ENCODE measurements at places on chromosomes 2 and 18.

DNA sequence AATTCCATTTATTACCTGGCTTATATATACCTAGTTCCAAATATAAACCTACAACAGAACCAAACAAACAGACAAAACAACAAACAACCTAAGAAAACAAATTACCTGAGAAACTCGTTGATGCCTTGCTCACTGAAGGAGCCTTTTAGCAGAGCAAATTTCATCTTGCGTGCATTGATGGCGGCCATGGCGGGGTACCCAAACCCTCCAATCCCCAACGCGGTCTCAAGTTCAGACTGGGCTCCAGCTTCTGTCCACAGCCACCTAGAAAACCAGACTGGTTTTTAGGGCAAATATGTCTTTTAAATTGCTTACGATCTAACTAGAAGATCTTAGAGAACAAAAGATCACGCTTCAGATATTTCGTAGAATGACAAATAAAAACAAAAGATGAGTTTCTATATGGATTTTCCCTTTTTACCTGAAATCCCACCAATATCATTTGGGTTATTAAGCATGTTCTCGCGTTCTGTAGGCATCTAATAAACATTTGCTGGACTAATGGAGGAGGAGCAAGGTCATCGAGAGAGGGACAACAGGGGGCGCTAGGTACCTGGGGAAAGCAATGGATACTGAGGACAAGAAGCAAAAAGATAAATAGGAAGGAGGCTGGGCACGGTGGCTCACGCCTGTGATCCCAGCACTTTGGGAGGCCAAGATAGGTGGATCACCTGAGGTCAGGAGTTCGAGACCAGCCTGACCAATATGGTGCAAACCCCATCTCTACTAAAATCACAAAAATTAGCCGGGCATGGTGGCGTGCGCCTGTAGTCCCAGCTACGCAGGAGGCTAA lies 25.2 kb downstream of the PDIA6 start:
- H3K4me1 ChIP-seq: no peaks in the 10 kb centered on the region
- H3K36me3 ChIP-seq: peaks cover 82% of the 10 kb centered on the region
- H3K27me3 ChIP-seq: no peaks in the 10 kb centered on the region
- H3K4me3 ChIP-seq: no peak overlapping the region
- DNase-seq: peak; percentile 16
- no peak overlapping the region for H3K27ac ChIP-seq

- H3K36me3 ChIP-seq: no peaks in the 10 kb centered on the region
- no peak overlapping the region for H3K27ac ChIP-seq
These were observed 167.9 kb downstream of the PARD3B start for GRCh38 chr2:204713211-204713610.

DNA sequence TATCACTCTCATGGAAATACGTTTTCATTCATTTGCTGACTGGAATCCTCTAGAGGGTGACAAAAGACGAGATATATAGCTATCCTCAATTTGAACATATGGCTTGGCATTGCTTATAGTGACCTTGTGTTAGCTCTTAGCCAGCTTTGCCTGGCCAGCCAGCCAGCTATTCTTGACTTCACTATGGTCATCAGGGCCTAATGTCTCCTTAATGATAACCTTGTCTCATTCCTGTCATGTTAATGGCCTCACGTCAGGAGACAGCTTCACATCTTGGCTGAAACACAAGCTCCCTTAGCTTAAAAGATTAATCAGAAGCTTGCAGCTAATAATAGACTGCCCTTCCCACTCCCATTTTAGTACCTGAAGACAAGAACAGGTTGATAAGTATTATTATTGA lies 1517.5 kb upstream of the PIK3C3 start:
- H3K4me1 ChIP-seq: no peaks in the 10 kb centered on the region
- H3K36me3 ChIP-seq: no peaks in the 10 kb centered on the region
- H3K27ac ChIP-seq: no peak overlapping the region
- no peak overlapping the region for H3K4me3 ChIP-seq
- no peak for DNase-seq
- H3K27me3 ChIP-seq: no peaks in the 10 kb centered on the region

DNA sequence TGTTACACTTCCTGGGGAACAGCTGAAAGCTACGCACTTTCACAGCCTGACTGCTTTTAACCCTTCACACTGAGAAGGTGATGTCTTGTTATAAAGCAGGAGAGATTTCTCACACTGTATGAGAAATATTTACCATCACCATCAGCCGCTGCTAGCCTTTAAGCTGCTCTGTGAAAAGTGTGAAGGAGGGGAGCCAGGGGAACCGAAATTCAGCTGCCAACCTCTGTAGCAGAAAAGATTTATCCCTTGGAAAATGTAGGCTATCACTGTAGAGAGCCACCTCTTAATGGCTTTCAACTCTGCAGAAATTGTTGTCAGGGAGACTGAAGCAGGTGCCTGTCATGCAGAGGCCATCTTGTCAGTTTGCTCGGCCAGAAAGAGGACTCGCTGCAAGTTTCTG lies 145.3 kb downstream of the SP3 start:
- no peak overlapping the region for H3K4me3 ChIP-seq
- H3K27ac ChIP-seq: no peak overlapping the region
- H3K4me1 ChIP-seq: no peaks in the 10 kb centered on the region
- DNase-seq: no peak
- peaks cover 7% of the 10 kb centered on the region for H3K27me3 ChIP-seq

- H3K36me3 ChIP-seq: peaks cover 10% of the 10 kb centered on the region
- no peak for DNase-seq
- no peaks in the 10 kb centered on the region for H3K27me3 ChIP-seq
These were observed 72.3 kb downstream of the NDUFA10 start for GRCh38 chr2:239952665-239953417.

GRCh38 chr2:38535744-38536506 lies 66.8 kb downstream of the HNRNPLL start:
- DNase-seq: peak; percentile 79
- H3K27ac ChIP-seq: no peak overlapping the region
- no peaks in the 10 kb centered on the region for H3K36me3 ChIP-seq
- H3K4me1 ChIP-seq: peaks cover 8% of the 10 kb centered on the region
- H3K4me3 ChIP-seq: peak overlapping the region; percentile 82

DNA sequence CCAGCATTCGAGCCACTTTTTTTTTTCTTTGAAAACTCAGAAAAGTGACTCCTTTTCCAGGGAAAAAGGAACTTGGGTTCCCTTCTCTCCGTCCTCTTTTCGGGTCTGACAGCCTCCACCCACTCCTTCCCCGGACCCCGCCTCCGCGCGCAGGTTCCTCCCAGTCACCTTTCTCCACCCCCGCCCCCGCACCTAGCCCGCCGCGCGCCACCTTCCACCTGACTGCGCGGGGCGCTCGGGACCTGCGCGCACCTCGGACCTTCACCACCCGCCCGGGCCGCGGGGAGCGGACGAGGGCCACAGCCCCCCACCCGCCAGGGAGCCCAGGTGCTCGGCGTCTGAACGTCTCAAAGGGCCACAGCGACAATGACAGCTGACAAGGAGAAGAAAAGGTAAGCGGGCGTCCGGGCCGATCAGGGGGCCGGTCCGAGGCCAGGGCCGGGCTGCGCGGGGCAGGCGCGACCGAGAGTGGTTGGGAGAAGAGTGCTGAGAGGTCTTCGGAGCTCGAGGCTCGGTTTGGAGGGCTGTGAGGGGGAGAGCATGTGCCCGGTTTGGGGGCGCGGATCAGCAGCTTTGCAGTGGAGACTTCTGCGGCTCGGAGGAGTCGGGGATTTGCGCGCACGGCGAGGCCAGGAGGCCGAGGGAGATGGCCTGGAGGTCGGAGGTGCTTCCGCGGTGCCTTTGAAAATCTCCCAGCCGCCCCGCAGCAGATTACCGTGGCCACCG lies 502 bp downstream of the EPAS1 start:
- DNase-seq: no peak
- H3K27ac ChIP-seq: no peak overlapping the region
- peaks cover 48% of the 10 kb centered on the region for H3K27me3 ChIP-seq
- H3K36me3 ChIP-seq: no peaks in the 10 kb centered on the region

- peaks cover 17% of the 10 kb centered on the region for H3K4me1 ChIP-seq
- H3K36me3 ChIP-seq: no peaks in the 10 kb centered on the region
- peak; percentile 66 for DNase-seq
- no peak overlapping the region for H3K4me3 ChIP-seq
These were observed 7.7 kb downstream of the MAPRE3 start for GRCh38 chr2:26978061-26978596.

GRCh38 chr2:134435505-134435904 lies 181.6 kb downstream of the MGAT5 start:
- H3K27ac ChIP-seq: no peak overlapping the region
- no peak for DNase-seq
- no peaks in the 10 kb centered on the region for H3K4me1 ChIP-seq
- no peak overlapping the region for H3K4me3 ChIP-seq
- peaks cover 33% of the 10 kb centered on the region for H3K36me3 ChIP-seq

- DNase-seq: peak; percentile 55
- peaks cover 74% of the 10 kb centered on the region for H3K27me3 ChIP-seq
- peaks cover 4% of the 10 kb centered on the region for H3K4me1 ChIP-seq
- H3K36me3 ChIP-seq: no peaks in the 10 kb centered on the region
- H3K27ac ChIP-seq: no peak overlapping the region
- peak overlapping the region; percentile 50 for H3K4me3 ChIP-seq
These were observed 453 bp upstream of the ANTXR1 start for GRCh38 chr2:69012310-69013141.

DNA sequence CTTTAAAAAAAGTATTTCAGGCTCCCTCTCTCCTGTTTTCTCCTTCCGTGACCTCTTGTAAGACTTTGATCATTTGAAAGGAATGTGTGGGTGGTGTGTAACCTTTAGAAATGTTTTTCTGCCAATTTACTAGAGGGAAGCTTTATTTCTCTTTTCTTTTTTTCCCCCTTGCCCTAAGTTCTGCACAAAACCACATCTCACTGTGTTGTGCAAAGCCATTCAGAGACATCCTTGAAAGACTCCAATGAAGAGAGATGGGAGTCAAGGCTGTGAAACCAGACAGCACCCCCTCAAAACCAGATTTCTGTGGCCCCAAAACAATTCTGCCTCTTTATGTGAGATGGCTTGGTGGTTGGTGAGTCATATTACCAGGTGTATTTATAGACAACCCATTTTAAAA lies 184.6 kb upstream of the ERBB4 start:
- no peak overlapping the region for H3K4me3 ChIP-seq
- H3K36me3 ChIP-seq: no peaks in the 10 kb centered on the region
- no peaks in the 10 kb centered on the region for H3K4me1 ChIP-seq
- DNase-seq: no peak
- H3K27ac ChIP-seq: no peak overlapping the region

GRCh38 chr2:101706819-101707177 lies 9.3 kb downstream of the MAP4K4 start:
- DNase-seq: no peak
- H3K27me3 ChIP-seq: no peaks in the 10 kb centered on the region
- H3K27ac ChIP-seq: no peak overlapping the region
- peaks cover 2% of the 10 kb centered on the region for H3K36me3 ChIP-seq

GRCh38 chr18:35469725-35470124 lies 28.0 kb downstream of the INO80C start:
- no peak overlapping the region for H3K4me3 ChIP-seq
- H3K36me3 ChIP-seq: no peaks in the 10 kb centered on the region
- no peak overlapping the region for H3K27ac ChIP-seq
- DNase-seq: no peak
- no peaks in the 10 kb centered on the region for H3K27me3 ChIP-seq

DNA sequence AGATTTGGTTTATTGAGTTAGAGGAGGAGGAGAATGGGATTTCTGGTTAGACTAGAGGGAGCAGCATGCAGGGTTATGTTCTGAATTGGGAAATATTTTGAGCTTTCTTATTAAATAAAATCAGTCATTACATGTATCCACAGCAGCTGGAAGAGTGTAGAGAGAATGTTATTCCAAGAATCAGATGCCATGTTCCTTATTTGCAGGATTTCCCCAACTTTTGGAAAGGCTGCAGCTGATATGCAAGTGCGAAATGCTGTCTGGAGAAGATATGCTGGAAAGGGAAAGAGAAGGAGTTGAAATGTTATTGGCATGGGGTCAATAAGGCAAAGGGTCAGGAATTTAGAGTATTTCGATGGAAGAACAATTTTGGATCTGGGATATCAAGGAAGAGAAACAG lies 255.8 kb downstream of the MTX2 start:
- no peaks in the 10 kb centered on the region for H3K36me3 ChIP-seq
- H3K27me3 ChIP-seq: peaks cover 23% of the 10 kb centered on the region
- H3K4me3 ChIP-seq: no peak overlapping the region

DNA sequence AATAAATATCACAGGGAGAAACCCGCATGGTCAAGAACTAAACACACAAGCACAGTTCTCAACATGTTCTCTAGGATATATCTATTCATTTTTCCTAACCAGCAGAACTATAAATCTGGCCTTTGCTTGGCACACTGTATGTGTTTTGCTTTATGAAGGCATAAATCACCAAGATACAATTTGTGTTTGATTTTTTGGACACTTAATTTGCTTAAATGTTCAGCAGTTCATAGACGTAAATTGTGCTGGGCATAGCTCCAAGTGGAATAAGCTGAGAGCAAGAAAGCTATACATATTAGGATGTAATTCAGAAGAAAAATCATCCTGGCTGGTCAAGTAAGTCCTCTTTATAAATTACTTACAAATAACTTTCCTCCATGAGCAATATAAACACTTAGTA lies 341.5 kb upstream of the ATP5MC3 start:
- H3K36me3 ChIP-seq: no peaks in the 10 kb centered on the region
- no peaks in the 10 kb centered on the region for H3K4me1 ChIP-seq

- no peaks in the 10 kb centered on the region for H3K27me3 ChIP-seq
- H3K27ac ChIP-seq: no peak overlapping the region
- H3K4me3 ChIP-seq: no peak overlapping the region
- H3K4me1 ChIP-seq: no peaks in the 10 kb centered on the region
- no peak for DNase-seq
These were observed 350.2 kb downstream of the ZNF521 start for GRCh38 chr18:25001803-25002202.

DNA sequence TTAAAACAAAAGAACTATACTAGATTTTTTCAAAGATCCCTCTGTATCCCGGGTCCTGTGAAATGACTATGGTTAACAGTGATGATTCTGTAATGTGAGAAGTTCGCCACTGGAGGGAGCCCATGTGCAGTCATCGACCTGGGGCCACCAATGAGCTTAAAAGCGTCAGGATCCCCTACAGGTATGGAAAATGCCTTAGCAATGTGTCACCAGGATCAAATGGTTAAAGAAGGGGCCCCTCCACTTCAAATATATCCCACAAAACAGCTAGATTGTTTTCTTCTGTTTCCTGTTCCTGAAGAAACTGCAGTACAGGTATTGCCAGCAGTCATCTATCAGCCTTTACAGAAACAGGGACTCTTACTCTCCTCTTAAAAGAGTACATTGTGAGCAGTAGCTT lies 15.3 kb downstream of the CHRNA1 start:
- H3K36me3 ChIP-seq: no peaks in the 10 kb centered on the region
- no peak overlapping the region for H3K27ac ChIP-seq
- peaks cover 47% of the 10 kb centered on the region for H3K27me3 ChIP-seq
- DNase-seq: peak; percentile 70

DNA sequence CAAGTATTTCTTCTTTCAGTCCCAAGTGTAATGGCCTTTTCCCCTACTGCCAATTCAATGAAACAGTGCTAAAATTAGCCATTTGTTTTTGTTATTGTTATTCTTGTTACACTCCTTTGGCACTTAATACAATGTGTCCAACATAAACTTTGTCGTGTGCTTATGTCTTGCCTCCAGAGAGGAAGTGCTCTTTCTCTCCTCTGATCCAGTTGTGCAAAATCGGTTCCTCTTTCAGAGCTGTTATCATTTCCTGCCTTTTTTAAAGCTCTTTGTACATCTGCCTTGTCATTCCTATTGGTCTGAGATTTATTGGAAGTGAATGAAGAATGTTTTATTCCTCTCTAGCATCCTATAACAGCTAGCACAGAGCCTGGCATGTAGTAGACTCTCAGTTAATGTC lies 623.2 kb upstream of the ID2 start:
- H3K36me3 ChIP-seq: no peaks in the 10 kb centered on the region
- no peak overlapping the region for H3K27ac ChIP-seq
- peaks cover 13% of the 10 kb centered on the region for H3K4me1 ChIP-seq
- no peak overlapping the region for H3K4me3 ChIP-seq
- H3K27me3 ChIP-seq: no peaks in the 10 kb centered on the region
- peak; percentile 52 for DNase-seq
